ENCODE measurements at places on chromosomes 7 and 10.

- DNase-seq = peak; percentile 34
Observed at GRCh38 chr10:69123306-69123746, 652 bp upstream of the VPS26A start.

DNA sequence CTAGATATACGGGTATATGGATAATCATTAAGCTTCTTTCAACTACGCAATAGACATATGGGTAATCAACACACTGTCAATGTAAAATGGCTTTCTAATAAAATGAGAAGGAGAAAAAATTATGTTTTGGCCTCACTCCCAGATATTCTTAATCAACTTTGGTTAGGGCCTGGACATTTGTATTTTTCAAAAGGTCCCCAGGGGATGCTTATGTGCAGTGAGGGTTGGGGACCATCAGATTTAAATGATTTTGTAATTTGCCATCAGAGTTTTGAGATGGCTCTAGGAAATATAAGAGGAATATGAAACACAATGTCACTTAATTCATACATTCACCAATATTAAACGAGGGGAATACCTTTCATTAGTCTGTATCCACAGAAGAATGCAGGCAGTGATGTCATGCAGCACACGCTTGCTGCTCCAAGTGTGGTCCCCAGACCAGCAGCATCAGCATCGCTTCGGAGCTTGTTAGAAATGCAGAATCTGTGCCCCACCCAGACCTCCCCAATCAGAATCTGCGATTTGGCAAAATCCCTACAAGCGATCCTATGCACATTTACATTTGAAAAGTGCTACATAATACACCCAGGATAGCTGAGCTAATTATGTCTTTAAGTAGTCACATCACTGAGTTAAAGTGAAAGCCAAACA, 75.1 kb downstream of the INHBA start:
- no peak for DNase-seq

DNA sequence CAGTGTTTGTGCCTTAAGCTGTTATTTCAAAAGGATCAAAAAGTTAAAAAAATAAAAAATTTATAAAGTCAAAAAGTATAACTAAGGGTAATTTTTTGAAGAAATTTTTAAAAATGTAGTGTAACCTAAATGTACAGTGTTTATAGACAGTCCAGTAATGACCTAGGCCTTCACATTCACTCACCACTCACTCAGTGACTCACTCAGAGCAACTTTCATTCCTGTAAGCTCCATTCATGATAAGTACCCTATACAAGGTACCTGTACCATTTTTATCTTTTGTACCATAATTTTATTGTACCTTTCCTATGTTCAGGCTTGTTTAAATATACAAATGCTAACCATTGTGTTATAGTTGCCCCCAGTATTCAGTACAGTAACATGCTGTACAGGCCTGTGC, 21.5 kb downstream of the DNAJC9 start:
- DNase-seq = no peak

DNA sequence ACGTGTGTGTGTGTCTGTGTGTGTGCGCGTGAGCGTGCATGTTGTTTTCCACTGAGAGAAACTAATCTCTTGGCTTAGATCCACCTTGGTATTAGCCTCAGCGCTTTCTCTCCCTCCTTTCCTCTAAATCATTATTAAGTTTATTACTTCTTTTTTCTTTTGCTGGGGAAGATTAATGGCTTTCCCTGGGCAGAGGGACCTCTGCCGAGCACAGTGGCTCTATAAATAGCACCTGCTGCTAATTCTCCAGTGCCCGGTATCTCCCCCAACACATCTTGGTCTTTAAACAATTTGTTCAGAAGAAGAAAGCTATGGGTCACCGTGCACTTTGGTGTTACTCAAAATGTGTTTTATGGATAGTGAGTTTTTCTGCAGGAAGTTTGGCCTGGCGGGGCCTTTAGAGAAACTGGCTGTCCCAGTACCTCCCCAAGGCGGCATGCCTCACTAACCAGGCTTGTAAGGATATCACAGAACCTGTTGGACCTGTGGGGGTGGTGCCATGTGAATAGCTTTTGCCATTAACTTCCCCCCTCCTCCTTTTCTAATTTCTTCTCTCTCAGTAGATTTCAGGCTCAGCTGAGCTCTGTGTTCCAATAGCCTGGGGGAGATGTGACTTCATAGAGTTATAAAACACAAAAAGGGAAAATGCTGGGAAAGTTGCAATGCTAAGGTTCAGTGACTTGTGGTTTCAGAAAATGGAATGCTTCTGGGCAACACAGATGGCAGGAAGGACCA, 70.1 kb upstream of the RAB11FIP2 start:
- no peak for DNase-seq

- no peak for DNase-seq
Observed at GRCh38 chr7:121401896-121402295, 5.8 kb upstream of the FAM3C start.

GRCh38 chr7:33310546-33310945, 181.2 kb downstream of the BBS9 start:
- no peak for DNase-seq

GRCh38 chr10:93993782-93994437, at the start of gene PLCE1:
Gene PLCE1 (plus strand): TSS chr10:93993931. CDS start chr10:94031047, 37,116 bp downstream.
- peak; percentile 66 for DNase-seq

- no peak for DNase-seq
Observed at GRCh38 chr10:131569851-131570715, 258.6 kb upstream of the TCERG1L start.

GRCh38 chr7:99219185-99219767, 11.4 kb upstream of the KPNA7 start:
- no peak for DNase-seq

DNA sequence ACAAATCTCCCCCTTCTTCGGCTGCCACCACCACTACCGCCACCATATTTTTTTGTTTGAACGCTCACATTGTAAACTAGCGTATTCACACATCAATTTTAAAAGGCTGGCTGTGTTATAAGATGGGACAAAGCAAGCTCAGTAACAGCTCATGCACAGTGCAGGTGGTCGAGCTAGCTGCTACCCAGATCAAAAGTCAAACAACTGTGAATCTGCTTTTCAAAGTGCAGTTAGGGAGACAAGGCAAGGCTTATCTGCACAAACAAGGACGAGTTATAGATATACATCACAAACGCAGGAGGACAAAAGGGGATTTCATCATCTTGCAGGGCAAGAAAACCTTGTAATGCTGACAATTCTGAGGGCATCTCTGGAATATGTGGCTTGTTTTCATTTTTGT, 231.6 kb downstream of the VTI1A start:
- DNase-seq = no peak

All from NCI-H510A (cell line).